ENCODE measurements at places on chromosomes 13 and 19.

DNA sequence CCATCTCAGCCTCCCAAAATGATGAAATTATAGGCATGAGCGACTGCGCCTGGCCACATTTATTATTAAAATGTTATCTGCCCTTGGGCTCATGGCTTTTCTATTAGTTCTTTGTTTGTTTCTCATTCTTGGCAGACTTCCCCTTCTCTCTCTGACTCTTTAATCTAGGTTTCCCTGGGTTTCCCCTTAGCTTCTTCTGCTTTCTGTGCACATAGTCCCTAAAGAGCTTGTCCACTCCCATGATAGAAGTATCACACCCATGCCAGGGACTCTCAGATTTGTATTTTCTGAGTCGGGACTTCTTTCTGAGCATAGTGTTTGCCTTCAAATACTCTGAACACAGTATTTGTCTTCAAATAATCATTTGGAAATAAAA, 38.6 kb upstream of the ITM2B start:
- DNase-seq: no peak

DNA sequence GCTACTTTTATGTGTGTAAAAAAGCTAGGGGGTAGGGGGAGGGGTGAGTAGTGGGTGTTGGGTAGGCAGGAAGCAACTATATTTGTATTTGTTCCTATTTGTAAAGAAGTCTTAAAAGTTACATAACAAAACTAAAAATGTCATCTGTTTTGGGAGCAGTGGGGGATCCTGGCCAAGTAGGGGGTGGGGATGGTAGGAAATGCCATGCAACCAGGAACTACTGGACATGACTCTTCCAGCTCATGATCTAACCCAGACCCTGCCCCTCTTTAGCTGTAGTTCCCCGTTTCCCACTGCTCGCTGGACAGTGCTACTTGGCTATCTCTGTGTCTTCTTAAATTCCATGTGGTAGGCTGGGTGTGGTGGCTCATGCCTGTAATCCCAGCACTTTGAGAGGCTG, 3.2 kb downstream of the GTF3A start:
- no peak for DNase-seq

DNA sequence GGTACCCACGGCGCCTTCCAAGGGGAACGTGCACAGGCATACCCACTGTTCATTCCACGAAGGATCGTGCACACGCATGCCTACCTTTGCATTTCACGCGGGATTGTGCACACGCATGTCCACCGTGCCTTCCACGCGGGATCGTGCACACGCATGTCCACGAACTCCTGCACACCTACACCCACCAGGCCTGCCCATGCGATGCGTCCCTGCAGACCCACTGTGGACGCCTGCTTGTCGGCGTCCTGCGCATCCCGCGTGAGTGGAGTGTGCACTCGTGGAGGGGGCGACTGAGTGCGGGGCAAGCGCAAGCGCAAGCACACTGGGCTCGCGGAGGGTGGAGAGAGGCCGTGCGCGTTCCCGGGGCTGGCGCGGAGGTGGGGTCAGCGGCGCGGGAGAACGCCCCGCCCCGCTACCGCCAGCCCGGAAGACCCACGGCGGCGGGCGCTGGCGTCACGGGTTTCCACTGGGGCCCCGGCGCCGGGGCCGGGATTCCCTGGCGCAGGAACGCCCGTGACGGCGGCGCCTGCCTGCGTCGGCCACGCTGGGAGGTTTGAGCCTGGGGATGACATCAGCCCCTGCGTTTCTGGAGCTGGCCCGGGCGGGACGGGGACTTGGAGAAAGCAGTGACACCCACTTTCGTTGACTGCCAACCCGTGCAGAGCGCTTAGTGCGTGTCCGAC, 18.7 kb downstream of the GADD45B start:
- peak; percentile 52 for DNase-seq

GRCh38 chr19:34834472-34835061, 61.6 kb upstream of the ZNF599 start:
- DNase-seq: no peak

- no peak for DNase-seq
Measured at GRCh38 chr13:21663197-21663596, 7.7 kb upstream of the FGF9 start.

DNA sequence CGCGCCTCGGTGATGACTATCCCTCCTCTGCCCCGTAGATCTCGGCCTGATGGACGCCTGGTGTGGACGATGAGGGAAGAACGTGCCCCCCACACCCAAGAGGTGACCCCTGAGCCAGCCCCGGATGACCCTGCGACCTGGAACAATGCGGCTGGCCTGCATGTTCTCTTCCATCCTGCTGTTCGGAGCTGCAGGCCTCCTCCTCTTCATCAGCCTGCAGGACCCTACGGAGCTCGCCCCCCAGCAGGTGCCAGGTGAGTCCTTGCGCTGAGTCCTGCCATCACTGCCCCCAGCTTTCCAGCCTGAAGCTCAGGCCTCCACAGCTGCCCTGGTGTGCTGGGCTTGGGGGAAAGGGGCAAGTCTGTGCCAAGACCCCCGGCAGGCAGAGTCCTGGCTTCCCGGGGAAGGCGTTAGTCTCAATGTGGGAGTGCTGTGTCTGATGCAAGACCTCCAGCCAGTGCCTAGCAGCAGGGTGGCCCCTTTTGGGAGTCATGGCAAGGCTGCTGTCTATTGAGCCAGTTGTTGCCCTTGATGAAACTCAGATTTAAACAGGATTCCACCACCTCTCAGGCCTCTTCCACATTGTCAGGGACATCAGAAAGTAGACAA, 67.5 kb downstream of the CHST8 start:
- DNase-seq: no peak

- no peak for DNase-seq
Measured at GRCh38 chr13:71873418-71874247, 6.6 kb upstream of the DACH1 start.

DNA sequence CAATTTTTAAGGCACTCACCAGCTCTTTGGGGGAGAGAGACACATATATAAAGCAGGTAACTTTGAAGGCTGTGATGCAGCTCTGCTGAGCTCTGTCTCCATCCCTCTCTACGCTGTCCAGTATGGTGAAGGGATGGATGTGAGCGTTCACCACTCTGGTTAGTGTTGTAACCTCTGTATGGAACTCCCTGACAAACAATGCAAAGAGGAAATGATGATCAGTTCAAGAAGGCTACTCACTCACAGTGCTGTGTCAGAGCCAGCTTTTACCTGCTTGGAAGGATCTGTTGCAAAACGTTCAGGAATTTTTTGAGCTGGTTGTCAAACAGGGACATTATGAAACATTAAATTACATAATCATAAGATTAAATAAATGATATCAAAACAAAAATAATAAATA, 90.8 kb upstream of the SLC10A2 start:
- no peak for DNase-seq

GRCh38 chr13:87498681-87499080, 172.5 kb upstream of the SLITRK5 start:
- no peak for DNase-seq

DNA sequence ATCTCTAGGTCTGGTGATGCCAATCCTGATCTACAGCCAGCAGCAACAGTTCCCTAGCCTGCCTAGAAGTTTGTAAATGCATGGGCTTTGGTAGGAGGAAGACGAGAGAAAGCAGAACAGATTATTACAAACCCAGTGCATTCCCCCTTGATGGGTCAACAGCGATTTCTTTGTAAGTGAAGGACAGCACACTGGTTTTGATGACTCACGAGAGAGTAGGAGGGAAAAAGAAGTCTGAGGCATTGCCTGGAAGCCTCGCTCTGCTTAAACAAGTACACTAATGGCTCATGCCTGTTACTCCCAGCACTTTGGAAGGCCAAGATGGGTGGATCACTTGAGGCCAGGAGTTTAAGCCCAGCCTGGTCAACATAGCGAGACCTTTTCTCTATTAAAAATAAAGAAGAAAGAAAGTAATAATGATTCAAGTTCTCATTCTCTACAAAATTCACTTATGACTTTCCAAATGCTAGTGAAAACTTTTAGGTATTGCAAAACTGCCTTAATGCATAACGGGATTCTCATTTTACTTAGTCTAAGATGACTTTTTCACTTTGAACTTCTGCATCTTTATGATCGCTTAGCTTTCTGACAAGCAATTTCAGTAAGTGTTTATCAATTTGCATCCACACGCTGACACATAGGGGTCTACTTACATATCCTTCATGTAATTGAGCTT, 47.7 kb upstream of the USPL1 start:
- no peak for DNase-seq

- no peak for DNase-seq
Measured at GRCh38 chr13:43026262-43026661, 2.9 kb downstream of the DNAJC15 start.

DNA sequence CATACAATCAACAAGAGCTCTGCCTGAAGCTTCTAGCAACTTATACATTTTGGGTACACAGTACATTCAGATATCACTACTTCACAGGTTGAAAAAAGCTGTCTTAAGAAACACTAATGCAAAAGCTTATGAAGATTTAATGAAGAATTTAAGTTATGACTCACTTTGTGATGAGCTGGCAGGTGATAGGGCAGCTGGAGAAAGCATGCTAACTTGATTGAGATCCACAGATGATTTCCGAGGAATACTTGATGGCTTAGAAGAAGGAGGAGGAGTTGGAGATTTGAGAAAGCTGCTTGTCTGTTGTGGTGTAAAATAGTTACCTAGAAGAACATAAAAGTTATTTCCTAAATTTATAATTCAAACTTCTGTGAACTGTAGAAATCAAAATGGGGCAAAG, 23.3 kb downstream of the EXOSC8 start:
- DNase-seq: no peak

GRCh38 chr13:98468361-98468760, 108.5 kb downstream of the STK24 start:
- no peak for DNase-seq

GRCh38 chr19:17831419-17831888, 10.1 kb upstream of the INSL3 start:
- DNase-seq: no peak

DNA sequence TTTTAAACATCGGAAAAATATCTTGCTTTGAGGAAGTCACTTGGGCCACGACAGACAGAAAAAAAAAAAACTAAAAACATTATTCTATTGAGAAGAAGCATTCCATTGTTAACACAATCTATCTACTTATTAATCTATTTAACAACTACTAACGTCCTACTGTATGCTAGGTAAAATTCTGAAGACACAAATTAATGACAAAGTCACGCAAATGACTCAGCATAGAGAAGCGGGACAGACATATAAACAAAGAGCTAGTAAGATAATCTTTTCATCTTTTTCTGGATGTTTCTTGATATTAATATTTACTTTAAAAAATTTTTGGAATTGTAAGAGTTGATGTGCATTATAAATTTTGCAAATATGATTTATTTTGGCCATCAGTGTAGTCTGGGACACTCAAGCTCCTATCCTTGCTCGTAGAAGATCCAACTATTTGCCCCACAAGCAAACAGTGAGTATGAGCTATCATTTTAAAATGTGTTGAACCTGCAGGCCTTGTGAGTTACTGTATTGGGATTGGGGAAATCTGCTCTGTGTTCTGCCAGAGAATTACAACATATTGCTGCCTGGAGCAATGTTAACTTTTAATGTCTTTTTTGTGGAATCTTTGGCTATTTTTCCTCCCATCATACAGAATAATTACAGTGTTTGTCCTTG, 109.1 kb downstream of the PCDH9 start:
- DNase-seq: no peak
